ENCODE measurements at places on chromosomes 6 and 20. TPM values are rescaled to one million over a fixed set of nuclear protein-coding genes. Genes with fewer than 3 reads are reported as not detected.

OR2H1 gene
- not detected for total RNA-seq

PDE7B gene
- total RNA-seq: 2.9 TPM

TPX2 gene
- total RNA-seq: 0.13 TPM

DNA sequence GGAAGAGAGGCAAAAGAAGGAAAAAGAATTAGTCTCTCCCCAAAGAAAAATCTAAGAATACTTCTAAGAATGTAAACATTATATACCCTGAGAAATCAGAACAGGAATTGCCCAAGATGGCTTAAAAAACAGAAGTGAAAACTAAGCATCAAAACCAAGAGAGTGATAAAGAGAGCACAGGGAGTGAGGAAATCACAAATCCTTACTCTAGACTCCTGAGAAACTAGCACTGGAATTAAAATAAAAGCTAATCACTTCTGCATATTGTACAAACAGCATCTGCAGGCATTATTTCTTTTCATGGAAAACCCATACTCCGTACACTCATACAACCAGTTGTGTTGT lies 285.7 kb downstream of the BTBD9 start:
- no peak for ATAC-seq

DNA sequence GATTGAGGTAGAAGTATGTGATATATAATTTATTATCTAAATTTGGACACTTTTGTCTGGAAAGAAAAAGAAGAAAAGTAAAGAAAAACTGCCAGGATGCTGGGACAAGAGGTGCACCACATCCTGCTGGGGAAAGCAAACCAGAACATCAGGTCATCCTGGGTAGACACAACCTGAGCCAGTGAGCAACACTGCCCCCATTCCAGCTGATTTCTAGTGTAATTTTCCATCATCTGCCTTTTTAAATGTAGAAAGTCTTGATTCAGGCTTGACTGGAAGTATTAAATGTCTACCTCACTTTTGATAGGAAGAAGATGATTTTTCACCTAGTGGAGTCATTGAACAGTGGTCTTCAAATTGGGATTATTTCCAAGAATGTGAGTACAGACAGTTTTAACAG lies 1164.5 kb upstream of the CITED2 start:
- ATAC-seq: no peak

- no peak for ATAC-seq
These were observed 9.1 kb upstream of the BPIFB4 start for GRCh38 chr20:33070111-33071053.

DNA sequence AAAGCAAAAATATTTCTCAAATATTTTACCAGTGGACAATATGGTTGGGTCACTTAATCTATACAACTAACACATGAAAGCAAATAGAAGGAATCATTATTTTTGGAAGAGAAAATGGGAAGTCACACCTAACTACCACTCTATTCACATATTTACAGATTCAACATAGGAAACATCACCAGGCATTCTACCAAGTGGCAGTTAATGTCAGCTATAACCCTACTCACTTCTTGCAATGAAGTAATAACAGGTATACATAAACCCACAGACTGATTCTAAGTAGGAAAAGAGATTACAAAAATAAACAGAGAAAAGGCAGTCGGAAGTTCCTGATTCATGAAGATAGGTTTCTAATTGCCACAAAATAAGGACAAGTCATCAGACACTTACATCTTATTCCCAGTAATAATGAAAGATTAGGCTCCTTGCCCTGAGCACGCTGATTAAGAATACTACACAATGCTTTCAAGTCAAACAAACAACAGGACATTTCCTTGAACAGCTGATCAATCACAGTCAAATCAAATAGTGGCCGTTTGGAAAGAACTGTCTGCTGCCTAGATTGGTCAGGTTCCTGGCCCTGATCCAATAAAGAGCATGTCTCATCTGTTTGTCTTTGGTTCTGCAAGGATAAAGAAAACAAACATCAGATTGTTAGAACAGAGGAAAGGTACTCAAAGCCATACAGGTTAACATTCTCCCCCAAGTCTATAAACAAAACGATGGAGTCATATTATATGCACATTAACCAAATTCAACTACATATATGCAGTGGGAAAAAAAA lies 79.2 kb upstream of the PLN start:
- no peak for ATAC-seq

All from gastroesophageal sphincter (tissue), 4 donors.